Left lung (tissue), 14 donors: ENCODE measurements at places on chromosomes 1 and 21. TPM values are rescaled to one million over a fixed set of nuclear protein-coding genes. Genes with fewer than 3 reads are reported as not detected.

- no peak overlapping the region for H3K4me3 ChIP-seq
- no peaks in the 10 kb centered on the region for H3K27me3 ChIP-seq
- H3K36me3 ChIP-seq: no peaks in the 10 kb centered on the region
- DNase-seq: no peak
Observed at GRCh38 chr1:67314696-67315095, 7.0 kb downstream of the IL12RB2 start.

- H3K27ac ChIP-seq: no peak overlapping the region
- no peaks in the 10 kb centered on the region for H3K4me1 ChIP-seq
- no peak overlapping the region for H3K4me3 ChIP-seq
- DNase-seq: no peak
- peaks cover 6% of the 10 kb centered on the region for H3K36me3 ChIP-seq
Observed at GRCh38 chr1:12258272-12258671, 28.4 kb downstream of the VPS13D start.

DNA sequence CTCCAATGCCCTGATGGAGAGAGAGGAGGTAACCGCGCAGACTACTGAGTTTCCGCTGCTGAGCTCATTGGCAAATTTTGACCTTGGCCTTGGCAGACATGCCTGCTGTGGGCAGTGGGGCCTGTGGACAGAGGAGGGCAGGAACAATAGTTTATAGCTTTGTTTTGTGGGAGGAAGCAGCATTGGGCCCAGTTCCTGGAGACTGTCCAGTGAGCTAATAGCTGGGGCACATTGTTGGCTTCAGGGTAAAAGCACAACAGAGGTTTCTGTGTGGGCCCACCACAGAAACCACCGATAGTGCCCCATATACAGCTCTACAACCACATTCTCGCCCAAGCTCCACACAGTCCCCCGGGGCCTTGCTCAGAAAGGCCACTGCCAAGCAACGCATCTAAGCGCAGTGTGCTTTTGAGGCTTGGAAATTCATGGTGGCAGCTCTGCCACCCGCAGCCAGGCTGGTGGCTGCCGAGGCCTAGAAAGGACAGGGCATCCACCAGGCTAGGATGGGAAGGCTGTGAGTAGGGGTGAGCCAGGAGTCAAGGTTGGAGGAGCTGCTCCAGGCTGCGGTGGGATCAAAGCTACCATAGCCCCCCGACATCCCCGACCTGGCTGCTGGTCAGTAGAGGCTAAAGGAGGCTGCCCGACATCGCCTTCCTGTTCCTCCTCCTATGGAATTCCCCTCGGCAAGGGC lies 43.2 kb downstream of the NEK2 start:
- no peak overlapping the region for H3K27ac ChIP-seq
- H3K27me3 ChIP-seq: no peaks in the 10 kb centered on the region
- DNase-seq: no peak
- H3K4me1 ChIP-seq: peaks cover 8% of the 10 kb centered on the region

The AHDC1 gene
- 35.5 TPM for total RNA-seq

- no peaks in the 10 kb centered on the region for H3K4me1 ChIP-seq
- H3K27ac ChIP-seq: no peak overlapping the region
- no peaks in the 10 kb centered on the region for H3K36me3 ChIP-seq
- no peaks in the 10 kb centered on the region for H3K27me3 ChIP-seq
- no peak for DNase-seq
Observed at GRCh38 chr1:233463333-233463732, 135.8 kb downstream of the MAP3K21 start.

DNA sequence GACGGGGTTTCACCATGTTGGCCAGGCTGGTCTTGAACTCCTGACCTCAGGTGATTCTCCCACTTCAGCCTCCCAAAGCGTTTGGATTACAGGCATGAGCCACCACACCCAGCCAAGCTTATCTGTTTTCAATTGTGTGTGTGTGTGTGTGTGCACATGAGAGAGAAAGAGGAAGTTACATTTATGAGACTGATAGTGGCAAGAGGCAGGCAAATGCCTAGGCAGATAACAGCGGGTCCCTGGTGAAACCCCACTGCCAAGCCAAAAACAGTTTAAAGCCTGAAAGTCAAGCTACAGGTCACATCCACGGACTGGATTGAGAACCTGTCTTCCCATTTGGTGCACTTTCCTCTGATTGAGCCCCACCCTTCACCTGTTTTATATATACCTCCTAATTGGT lies 35.1 kb upstream of the IFNGR2 start:
- peaks cover 28% of the 10 kb centered on the region for H3K4me1 ChIP-seq
- no peak overlapping the region for H3K4me3 ChIP-seq
- no peak for DNase-seq
- no peak overlapping the region for H3K27ac ChIP-seq

DNA sequence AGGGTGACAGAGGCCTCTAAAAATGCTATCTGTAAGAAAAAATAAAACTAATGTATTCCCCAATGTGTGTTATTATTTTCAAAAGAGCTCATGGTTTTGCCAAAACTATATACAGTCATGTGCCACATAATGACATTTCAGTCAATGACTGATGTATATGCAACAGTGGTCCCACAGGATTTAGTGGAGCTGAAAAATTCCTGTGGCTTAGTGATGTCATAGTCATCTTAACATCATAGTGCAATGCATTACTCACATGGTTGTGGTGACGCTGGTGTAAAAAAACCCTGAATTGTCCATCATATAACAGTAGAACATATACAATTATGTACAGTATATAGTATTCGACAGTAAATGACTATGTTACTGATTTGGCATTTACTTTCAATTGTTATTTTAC lies 172.4 kb downstream of the CACNA1E start:
- H3K4me3 ChIP-seq: no peak overlapping the region
- no peak for DNase-seq
- H3K4me1 ChIP-seq: no peaks in the 10 kb centered on the region
- no peaks in the 10 kb centered on the region for H3K27me3 ChIP-seq
- H3K27ac ChIP-seq: no peak overlapping the region
- H3K36me3 ChIP-seq: no peaks in the 10 kb centered on the region
